ENCODE measurements at places on chromosomes 12 and 14. TPM values are rescaled to one million over a fixed set of nuclear protein-coding genes. Genes with fewer than 3 reads are reported as not detected.

GRCh38 chr14:99792551-99793212 is 531 bp upstream of the EML1 start:
- no peaks in the 10 kb centered on the region for H3K36me3 ChIP-seq
- no peak for DNase-seq
- H3K27ac ChIP-seq = no peak overlapping the region
- peaks cover 10% of the 10 kb centered on the region for H3K27me3 ChIP-seq
- H3K4me1 ChIP-seq = peaks cover 23% of the 10 kb centered on the region
- H3K4me3 ChIP-seq = peak overlapping the region; percentile 78

GRCh38 chr14:76389841-76390240 is 13.9 kb downstream of the ESRRB start:
- H3K27me3 ChIP-seq = peaks cover 23% of the 10 kb centered on the region
- H3K27ac ChIP-seq = no peak overlapping the region
- no peaks in the 10 kb centered on the region for H3K4me1 ChIP-seq

DNA sequence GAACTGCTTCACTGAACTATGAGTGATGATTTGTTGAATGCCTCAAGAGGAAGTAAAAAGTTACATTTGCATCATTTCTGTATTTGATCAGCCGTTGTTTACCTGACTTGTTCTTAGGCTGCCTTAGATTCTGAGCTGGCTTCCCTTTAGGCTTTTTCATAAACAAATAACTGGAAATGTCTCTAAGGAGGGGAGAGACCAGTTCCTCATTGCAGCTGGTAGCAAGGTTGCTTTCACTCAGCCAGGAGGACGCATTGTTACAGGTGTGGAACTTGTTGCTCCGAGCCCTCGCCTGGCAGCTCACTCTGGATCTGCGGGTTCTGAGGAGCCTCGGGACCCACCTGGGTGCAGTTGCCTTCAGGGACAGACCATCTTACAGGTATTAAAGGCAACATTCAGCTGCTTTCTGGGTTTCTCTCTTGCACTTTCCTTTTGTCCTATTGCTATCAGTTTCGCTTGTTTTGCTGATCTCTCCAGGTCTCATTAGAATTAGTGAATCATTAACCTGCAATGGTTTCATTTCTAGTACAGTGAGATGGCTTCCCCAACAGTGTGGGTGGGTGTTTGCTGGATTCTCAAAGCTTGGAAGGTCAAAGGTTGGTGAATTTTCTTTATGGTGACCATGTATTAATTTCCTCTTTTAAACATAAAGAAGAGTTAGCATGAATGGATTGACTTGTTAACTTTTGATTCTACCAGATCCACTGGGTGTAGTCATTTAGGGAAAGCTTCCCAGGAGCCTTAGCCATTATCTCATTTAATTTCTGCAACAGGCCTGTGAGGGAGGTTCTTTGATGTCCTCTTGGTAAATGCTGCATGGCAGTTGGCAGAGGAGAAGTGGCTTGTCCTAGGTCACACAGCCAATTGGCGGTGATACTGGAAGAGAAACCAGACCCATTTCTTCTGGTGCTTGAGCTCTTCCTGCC is at the start of gene PLEKHG7:
Gene PLEKHG7 (plus strand): TSS at position 236 of the 926 bp plus-strand sequence. CDS start 3,643 bp downstream, outside the sequence.
- H3K36me3 ChIP-seq = peaks cover 4% of the 10 kb centered on the region
- H3K4me3 ChIP-seq = no peak within 1 kb of the TSS
- peaks cover 5% of the 10 kb centered on the region for H3K4me1 ChIP-seq
- H3K27me3 ChIP-seq = no peaks in the 10 kb centered on the region
- DNase-seq = no peak

- no peaks in the 10 kb centered on the region for H3K27me3 ChIP-seq
- H3K27ac ChIP-seq = no peak overlapping the region
- no peaks in the 10 kb centered on the region for H3K4me1 ChIP-seq
Observed at GRCh38 chr14:65032319-65032718, 45.6 kb downstream of the FNTB start.

Gene NEUROD4
- total RNA-seq = not detected
